ENCODE measurements at places on chromosomes 6 and 20.
A peak's percentile ranks its signal among the peaks of the same experiment; 100 is the strongest.

GRCh38 chr6:130167655-130168054, 55.1 kb downstream of the SAMD3 start:
- no peak for DNase-seq

DNA sequence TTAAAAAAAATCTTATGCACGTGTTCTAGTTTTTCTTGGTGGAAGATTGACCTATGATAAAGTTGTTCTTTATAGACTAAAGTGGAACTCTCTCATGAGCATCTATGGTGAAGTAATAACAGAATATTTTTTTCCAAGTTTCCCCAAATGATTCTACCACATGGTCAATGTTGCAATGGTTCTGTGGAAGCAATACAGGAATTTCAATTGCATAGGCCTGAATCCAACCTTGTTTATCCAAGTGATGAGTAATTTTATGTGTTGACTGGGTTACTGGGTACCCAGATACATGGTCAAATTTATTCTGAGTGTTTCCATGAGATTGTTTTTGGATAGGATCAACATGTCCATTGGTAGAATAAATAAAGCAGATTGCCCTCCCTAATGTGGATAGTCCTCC, 581.5 kb downstream of the MMUT start:
- DNase-seq = no peak

GRCh38 chr20:9742821-9743220, 96.1 kb downstream of the PAK5 start:
- no peak for DNase-seq

GRCh38 chr20:33796907-33797544, 14.1 kb upstream of the CHMP4B start:
- no peak for DNase-seq

- DNase-seq = peak; percentile 30
These were observed 52.1 kb downstream of the RIPOR2 start for GRCh38 chr6:24883618-24884017.

DNA sequence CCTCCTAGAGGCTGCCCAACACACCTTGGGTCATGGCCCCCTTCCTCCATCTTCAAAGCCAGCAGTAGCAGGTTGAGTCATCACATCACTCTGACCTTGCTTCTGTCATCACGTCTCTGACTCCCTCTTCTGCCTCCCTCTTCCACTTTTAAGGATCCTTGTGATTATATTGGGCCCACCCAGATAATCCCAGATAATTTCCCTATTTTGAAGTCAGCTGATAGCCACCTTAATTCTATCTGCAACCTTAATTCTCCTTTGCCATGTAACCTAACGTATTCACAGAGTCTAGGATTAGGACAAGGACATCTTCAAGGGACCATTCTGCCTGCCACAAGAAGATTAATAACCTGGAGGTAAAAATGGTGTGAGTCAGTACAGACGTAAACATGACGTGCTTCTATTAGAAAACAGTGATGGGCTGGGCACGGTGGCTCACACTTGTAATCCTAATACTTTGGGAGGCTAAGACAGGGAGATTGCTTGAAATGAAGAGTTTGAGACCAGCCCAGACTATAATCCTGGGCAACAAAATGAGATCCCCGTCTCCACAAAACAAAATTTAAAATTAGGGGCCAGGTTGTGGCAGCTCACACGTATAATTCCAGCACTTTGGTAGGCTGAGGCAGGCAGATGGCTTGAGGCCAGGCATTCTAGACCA, 3.3 kb downstream of the ZSWIM3 start:
- DNase-seq = no peak

Data from stimulated activated CD8-positive, alpha-beta memory T cell treated with anti-CD3 and anti-CD28 coated beads, Interleukin-15, amount 100 ng/mL, for 4 hours (primary cell).